ENCODE measurements at places on chromosomes 2 and 18.

DNA sequence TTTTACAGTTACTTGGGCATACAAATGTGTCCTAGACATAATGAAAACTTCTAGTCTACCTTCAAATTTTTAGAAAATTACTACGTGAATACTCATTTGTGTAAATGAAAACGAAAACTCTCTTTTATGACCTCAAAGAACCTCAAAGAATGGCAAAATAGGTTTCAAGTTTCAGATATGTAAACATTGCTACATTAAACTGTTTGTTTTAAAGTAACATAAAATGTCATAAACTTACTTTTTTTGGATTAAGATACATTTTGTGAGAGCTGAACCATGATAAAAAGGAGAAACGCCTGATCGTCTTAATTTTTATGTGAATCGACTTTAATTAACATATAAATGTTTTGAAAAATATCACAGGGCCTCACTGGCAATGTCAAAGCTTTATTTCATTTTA is 91.4 kb downstream of the PPP1R1C start:
- DNase-seq: no peak

GRCh38 chr18:11851806-11852337 is 659 bp downstream of the CHMP1B start:
- DNase-seq: peak; percentile 18

GRCh38 chr2:111041398-111042202 is 79.1 kb upstream of the BCL2L11 start:
- DNase-seq: no peak

DNA sequence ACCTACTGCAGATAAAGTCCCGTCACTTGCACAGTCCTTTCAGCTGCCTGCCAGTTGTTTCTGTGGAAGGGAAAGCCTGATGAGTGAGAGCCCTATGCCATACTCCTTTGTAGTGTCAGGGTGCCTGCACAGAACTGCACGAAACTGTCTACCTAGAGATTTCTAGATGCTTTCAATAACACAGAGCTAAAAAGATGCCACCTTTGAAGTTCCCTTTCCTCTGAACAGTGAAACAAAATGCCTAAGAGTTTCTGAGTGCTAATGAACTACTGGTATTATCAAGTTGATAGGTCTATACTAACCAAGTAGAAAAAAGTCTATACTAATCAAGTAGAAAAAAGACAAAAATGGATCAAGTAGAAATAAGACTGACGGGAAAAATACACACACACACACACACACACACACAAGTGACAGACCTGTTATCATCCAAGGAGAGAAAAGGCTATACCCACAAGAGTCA is 79.0 kb downstream of the TLK1 start:
- no peak for DNase-seq

GRCh38 chr2:43225093-43225787 is 1.2 kb downstream of the ZFP36L2 start:
- DNase-seq: peak; percentile 45

DNA sequence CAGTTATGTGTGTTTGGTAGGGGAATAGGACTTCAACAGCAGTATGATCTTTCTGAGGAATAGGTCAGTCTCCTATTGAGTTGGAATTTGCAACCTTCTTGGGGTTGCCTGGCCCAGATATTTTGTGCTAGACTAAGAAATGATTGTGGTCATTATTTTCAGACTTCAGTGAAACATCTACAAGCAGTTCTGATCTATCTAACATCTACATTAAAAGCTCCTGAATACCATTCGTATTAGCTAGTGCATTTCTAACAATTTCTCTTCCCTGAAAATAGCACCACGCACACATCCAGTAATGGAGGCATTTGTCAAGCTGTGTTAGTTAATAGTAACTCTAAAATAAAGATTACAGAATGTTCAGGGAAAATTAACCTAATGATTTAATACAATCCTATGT is 179.3 kb downstream of the FIGN start:
- no peak for DNase-seq

DNA sequence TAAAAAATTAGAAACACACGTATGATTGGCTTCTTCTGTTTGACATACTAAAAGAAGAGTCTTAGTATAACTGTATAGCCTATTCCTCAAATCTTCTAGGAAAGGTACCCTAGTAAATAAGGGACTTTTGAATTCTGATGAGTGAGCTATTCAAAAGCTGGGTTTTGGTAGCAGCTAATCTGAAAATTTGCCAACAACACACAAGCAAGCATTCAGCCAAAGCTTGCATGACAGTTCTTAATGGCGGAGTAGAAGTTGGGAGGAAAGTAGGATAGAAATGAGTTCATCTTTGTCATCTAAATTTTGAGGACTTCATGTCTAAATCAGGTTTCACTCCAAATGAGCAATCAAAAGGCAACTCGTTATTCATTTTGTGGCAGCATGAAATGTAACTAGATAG is 813.0 kb downstream of the MBD2 start:
- DNase-seq: no peak

DNA sequence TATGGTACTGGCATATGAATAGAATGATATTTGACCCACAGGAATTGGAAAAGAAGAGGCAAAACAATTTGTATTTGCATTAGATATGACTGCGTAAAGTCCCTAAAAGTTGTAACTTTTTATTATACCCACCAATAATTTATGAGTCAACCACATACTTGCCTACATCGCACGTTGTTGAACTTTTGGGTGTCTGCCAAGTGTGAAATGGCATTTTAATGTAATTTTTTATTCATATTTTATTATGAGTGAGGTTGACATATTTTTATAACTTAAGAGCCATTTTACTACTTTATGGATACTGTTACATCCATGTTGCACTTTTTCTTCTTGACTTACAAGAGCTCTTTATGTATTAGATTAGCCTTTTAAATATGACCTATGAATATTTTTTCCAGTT is 4.6 kb downstream of the DSC2 start:
- no peak for DNase-seq

GRCh38 chr18:51350081-51350480 is 152.6 kb upstream of the MEX3C start:
- no peak for DNase-seq

GRCh38 chr2:10097352-10098148 is 17.3 kb upstream of the CYS1 start:
- no peak for DNase-seq

DNA sequence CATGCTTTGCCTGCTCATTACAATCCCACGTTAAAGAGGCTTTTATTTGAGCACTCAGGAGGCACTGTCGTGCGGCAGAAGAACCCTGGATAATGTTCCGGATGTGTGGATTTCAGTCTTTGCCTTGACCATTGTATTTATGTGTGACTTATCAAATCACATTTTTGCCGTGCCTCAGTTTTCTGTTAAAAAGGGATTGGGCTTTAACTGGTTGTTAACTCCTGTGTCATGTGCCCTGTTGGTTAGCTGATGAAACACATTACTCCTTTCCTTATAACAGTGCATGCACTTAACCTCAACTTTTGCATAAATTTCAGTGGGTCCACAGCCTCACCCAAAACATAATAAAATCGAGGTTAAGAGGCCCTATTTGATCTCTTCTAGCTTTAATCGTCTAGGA is 52.7 kb downstream of the NAB1 start:
- DNase-seq: no peak

DNA sequence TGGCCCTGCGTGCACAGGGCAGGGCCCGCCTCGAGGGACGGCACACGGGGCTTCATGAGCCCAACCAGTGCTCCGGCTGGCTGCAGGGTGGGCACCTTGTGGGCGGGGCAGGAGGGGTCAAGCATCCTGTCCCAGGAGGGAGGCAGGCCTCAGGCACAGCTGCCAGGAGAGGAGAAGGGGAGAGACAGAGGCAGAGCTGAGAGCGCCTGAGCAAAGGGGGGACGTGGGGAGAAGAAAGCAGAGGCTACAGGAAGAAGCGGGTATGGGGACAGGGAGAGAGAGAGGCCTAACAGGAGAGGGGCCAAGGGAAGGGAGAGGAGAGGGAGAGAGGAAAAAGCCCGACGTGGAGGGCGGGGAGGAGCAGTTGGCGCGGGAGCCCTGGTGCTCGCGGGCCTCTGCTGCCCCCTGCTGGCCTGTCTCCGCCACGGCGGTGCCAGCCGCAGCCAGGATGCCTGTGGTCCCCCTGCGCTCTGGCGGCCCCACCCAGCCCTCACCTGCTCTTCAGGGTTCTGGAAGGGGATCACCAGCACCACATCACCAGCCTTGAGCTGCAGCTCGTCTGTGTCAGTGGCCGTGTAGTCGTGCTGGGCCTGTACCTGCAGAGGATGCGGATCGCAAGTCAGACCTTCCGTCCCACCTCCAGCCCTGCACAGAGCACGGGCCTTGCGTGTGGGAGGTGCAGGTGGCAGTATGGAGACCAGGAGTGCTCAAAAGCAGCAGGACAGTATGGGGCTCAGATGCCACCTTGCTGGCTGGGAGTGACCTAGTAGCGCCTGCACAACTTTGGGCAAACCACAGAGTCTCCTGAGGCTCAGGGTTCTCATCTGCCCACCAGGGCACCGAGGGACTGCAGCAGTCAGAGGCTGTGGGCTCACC is 56.8 kb downstream of the BIN1 start:
- DNase-seq: peak; percentile 62

- no peak for DNase-seq
These were observed 765.4 kb downstream of the MBD2 start for GRCh38 chr18:53458944-53459580.

DNA sequence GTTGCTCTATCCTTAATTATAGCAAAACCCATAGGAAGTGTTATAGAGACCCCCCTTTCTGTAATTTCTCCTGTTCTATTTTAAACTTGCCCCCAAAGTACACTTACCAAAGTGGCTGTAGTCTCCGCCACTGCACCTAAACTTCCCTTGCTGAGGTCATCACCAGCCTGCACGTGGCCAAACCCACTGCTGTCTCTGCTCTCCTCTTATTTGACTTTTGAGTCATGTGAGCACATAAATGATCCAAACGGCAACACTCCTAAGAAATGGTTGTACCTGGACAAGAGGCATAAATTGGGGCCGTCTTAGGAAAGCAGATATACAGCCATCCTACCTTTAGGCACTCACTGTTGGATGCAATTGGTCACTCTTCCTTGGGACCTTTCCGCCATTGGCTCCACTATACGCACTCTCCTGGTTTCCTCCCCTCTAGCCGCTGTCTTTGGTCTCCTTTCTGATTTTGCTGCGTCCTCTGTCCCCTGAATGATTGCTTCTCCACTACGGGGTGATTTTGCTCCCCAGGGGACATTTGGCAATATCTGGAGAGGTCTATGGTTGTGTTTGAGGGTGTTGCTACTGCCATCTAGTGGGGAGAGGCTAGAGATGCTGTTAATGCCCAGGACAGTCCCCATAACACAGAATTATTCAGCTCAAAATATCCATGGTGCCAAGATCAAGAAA is 19.2 kb upstream of the IL36G start:
- no peak for DNase-seq

All from activated CD8-positive, alpha-beta memory T cell treated with anti-CD3 and anti-CD28 coated beads for 48 hours (primary cell).